CD4-positive, alpha-beta T cell treated with Interleukin-12 subunit alpha and Interleukin-12 subunit beta, for 1 hour (primary cell): ENCODE measurements at places on chromosomes 2 and 18.

- DNase-seq = no peak
Measured at GRCh38 chr2:28488858-28489575, 6.8 kb upstream of the PLB1 start.

GRCh38 chr2:183112577-183112976 lies 11.7 kb upstream of the NUP35 start:
- DNase-seq = no peak

GRCh38 chr2:101133492-101134100 lies 17.6 kb downstream of the TBC1D8 start:
- DNase-seq = no peak

GRCh38 chr2:158586491-158586890 lies 129.7 kb downstream of the PKP4 start:
- DNase-seq = no peak

DNA sequence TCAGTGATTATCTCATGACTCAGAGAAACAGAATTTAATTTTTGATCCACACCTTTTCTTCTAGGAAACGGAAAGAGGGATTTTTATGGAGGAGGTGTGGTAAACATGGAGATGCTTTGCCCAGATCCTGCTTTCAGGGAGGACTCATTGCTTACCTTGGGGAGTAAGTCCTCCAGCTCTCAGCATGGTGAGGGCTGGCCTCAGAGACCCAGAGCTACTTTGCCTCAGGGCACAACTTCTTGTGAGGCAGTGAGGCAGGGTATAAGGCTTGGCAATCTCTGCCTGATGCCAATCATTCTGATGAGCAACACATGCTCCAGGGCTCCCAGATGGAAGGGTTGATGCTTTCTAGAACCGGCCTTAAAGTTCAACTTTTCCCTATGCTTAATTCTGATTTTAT lies 189.9 kb upstream of the DCC start:
- no peak for DNase-seq

GRCh38 chr2:179106676-179107428 lies 56.9 kb upstream of the CCDC141 start:
- no peak for DNase-seq

DNA sequence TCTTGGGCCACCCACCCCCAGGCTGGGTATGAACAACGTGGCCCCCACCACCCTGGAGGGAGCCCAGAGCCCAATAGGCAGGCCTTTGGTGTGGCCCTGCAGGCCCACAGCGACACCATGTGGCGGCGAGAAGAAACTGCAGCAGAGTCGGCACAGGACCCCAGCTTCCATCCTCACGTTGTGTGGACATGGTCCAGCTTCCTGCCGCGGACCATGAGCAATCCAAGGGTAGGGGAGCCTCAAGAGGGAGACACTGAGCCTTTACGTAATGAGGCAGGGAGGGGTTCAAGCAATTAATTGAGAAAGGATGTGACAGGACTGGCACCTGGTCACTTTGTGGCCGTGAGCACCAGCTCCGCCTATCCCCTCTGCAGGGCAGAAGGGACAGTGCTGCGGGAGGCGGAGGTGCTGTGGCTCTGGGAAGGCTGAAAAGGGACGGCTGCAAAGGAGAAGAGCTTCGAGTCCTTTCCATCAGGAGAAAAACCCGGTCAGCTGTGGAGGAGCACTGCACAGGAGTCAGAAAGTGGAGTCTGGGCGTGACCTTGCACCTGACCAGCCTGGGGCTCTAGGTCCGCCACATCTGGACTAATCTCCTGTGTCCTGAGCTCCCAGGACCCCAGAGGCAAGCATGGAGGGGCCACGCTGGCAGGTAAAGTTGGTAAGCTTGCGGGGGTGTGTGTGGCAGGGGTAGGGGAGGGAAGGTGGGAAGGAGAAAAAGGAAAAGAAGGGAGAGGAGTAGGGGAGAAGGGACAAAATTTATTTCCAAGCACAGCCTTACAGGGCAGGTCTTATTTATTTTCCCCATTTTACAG lies 44.9 kb downstream of the TMEM37 start:
- DNase-seq = peak; percentile 21

DNA sequence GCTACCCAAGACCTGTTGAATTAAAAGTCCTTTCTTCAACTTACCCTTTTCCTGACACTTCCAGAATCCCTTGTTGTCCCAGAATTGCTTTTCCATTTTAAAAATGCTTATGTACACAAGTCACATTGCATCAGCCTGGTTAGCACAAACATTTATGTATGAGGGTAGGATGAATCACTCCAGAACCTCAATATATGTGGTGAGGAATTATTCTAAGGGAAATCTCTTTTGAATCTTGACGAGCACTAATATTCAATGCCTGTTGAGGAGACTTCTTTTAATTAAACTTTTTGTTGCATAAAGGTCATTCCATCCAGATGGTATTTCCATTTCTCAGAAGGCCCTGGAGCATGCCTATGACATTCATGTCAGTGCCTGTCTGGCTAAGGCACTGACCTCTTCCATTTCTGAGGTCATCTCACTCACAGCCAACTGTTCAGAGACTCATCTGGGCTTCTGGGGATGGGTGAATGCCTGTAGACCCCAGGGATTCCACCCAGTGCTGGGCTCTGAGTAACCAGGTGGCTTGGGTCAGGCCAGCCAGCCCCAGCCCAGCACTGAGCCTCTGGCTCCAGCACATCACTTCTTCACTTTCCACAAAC lies 28.2 kb downstream of the ACMSD start:
- no peak for DNase-seq

DNA sequence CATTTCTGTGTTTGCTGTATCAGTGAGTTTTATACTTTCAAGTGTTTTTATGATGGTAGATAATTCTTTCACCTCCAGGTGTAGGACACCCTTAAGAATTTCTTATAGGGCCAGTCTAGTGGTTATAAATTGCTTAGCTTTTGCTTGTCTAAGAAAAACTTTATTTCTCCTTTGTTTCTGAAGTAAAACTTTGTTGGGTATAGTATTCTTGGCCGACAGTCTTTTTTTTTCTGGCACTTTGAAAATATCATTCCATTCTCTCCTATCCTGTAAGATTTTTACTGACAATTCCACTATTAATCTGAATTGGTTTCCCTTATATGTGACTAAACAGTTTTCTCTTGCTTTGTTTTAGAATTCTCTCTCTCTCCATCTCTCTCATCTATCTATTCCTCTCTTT lies 118.7 kb upstream of the LRRTM4 start:
- no peak for DNase-seq

GRCh38 chr2:230751062-230751461 lies 38.4 kb downstream of the CAB39 start:
- peak; percentile 15 for DNase-seq

DNA sequence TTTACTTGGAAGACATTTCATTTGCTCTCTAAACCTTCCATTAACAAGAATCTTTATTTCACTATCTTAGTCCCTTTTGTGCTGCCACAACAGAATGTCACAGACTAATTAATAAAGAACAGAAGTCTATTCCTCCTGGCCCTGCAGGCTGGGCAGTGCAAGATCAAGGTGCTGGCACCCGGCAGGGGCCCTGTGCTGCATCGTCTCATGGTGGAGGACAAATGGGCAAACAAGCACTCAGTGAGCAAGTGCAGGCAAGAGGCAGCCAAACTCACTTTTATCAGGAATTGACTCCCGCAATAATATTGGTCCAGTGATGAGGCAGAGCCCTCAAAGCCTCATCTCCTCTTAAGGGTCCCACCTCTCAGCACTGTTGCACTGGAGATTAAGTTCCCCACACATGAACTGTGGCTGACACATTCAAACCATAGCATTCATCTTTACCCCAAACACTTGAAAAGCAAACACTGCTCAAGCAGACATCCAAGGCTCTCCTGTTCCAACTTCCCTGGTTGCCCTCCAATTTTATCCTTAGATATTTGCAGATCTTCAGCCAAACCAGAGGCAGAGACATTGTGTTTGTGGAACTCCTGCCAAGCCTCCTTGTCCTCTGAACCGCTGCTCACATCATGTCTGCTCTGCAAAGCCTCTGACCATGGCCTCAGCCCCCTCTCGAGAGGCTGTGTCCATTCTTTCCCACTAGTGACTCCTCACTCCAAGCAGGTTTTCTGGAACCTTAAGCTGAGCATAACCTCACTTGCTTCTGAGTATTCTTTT lies 404.4 kb upstream of the SOX11 start:
- no peak for DNase-seq

GRCh38 chr2:218066926-218067515 lies 2.0 kb upstream of the RUFY4 start:
- no peak for DNase-seq

- no peak for DNase-seq
Measured at GRCh38 chr2:21627938-21628337, 504.2 kb downstream of the TDRD15 start.

GRCh38 chr2:186607660-186608324 lies 17.9 kb downstream of the ITGAV start:
- no peak for DNase-seq

DNA sequence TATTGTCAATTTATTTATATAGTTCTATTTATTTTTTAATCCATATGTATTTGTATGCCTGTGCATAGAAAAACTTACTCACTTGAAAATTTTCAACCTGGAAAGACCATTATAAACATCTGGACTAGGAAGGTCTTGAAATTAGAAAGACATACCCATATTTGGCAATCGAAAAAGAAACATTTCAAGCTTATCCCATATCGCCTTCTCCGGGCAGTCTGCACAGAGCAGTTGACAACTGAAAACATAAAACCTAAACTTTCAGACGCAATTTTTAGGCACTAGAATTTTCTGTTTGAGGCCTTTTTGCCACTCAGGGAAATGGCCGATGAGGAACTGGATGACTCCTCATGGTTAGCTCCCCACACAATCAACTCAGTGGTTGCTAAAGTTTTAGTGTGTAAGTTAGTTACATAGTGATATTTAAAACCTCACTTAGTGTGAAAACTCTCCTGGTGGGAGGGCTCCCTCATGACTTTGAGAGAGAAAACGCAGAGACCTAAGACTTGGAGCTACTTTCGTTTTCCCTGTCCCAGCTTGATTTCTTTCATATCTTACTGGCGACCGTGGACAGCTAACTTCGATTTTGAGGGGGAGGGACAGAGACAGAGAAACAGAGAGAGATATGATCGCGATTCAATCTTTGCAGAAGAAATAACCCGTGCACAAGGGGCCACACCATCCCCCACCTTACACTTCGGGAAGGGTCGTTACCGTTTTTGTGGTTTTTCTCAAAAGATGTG lies 3.2 kb upstream of the HOXD12 start:
- DNase-seq = no peak

DNA sequence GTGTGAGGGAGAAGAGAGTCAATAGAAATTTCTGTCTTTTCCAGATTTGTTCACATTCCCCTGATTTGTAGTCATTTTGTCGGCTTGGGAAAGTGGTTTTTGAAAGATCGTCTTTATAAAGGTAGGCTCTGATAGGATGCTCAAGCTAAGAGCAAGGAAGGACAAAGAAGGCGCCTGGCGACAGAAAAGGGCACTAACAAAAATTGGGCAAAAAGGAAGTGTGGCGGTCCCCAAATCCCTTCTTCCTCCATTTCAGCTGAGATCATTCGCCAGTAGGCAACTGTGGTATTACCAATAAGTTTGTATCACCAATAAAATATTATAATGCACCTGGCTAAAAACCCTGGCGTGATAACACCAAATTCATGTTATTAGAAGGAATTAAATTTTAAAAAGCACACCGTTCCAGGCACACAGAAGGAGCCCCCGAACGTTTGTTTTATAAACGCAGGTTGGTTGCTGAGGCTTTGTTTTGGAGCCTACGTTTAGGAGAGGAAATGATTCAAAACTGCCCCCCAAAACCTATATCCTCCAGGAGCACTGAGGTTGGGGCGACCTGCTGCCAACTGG lies 756 bp upstream of the PTPN4 start:
- DNase-seq = no peak

DNA sequence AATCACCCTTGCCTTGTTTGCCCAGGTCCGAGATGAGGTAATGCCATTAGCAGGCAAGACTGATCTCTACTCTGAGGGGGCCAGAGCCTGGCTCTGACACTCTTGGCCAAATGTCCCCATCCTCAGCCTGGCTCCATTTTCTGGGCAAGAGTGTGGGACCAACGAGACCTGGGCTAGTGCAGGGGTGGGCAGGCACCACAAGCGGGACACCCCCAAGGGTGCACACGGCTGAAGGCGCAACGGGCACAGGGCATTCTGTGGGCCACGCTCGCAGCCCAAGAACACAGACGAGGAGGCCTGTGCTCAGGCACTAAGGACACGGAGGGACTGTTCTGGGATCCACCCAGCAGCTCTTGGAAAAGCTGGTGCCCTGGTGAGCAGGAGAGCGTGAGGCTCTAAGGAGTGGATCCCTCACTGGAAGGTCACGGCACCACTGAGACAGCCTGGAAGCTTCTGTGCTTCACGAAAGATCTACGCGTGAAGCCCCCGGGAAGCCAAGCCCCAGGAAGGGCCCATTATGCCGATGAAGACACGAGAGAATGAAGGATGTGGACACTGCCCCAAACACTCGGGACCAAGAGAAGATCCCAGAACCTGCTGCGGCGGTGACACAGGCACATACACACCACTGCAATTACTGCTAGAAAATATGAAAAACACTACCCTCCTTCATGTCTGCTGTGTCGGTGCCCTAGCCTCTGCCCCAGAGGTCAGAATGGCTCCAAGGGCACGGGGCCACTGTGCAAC lies 138.2 kb downstream of the HDAC4 start:
- no peak for DNase-seq

DNA sequence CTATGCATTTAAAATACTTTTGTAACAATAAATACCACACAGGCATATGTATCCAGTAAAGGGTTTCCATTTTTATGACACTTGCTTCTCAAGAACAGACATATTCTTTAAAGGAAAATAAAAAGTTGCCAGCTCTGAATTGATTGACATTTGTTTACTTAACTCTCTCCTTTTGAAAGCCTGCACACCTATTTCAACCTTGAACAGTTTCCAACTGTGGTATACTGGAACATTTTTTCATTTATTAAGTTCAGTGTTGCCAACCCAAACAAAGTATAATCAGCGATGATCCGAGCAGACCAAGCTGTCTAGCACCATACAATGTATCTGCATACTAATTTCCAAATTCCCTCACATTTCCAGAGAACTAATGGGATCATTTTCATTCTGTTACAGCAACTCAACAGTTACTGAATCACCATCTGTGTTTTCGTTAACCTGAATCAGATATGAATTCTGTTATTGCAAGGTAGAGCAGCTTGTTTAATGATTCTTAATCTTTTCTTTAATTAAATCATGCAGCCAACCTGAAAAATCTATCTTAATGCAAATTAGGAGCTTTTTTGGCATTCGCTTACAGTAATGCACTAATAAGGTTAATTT lies 725.5 kb upstream of the ZEB2 start:
- no peak for DNase-seq

DNA sequence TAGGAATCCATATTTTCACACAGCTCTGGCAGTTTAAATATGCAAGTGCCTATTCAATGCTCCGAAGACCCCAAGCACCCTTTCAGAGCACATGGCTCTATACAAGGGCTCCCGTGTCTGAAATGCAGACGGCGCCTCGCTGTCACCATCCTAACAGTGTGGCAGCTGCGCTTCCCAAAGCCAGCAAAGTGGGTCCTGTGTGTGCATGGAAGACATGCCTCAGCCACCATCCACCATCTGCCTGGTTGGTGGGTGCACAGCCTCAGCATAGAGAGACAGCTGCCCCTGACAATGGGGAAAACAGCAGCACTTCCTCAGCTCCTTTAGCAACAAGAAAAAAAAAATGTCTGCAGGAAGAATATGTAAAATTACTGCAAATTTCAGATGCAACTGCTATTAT lies 218.1 kb downstream of the SP3 start:
- DNase-seq = no peak

- DNase-seq = no peak
Measured at GRCh38 chr2:239545741-239546392, 145.0 kb upstream of the HDAC4 start.
